ENCODE measurements at places on chromosomes 4 and X.

DNA sequence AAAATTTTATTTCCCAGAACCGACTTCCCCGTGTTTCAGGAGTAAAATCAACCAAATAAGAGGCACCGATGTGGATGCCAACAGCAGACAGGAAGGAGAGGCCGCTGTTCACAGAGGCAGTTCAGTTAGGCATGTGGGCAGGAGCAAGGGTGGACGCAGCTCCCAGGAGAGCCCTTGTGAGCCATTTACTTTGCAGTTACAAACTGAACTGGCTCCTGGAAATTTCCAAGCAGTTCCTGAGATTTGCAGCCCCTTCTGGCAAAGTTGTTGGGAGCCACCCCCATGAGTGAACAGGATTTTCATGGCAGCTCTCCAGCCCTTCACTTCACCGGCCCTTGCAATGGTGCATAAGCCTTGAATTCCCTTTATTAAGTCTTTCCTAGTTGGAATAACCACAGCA, 189.1 kb downstream of the AFAP1 start:
- peaks cover 6% of the 10 kb centered on the region for H3K36me3 ChIP-seq
- H3K4me1 ChIP-seq: peaks cover 34% of the 10 kb centered on the region
- no peak overlapping the region for H3K27ac ChIP-seq

DNA sequence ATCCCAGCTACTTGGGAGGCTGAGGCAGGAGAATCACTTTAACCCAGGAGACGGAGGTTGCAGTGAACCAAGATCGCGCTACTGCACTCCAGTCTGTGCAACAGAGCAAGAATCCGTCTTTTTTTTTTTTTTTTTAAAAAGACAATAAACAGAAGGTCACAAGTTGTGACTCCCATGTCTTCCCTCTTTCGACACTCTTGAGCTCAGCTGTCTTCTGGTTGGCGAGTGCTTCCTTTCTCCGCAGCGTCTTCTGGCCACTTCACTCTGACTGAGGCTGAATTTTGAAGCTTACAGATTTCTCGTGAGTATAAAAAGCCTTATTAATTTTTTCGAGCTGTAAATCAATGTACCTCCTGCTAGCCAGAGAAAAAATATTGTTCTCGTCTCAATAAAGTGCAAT, 124.9 kb downstream of the STOX2 start:
- H3K4me1 ChIP-seq: peaks cover 19% of the 10 kb centered on the region
- no peak for DNase-seq
- H3K27me3 ChIP-seq: no peaks in the 10 kb centered on the region
- no peaks in the 10 kb centered on the region for H3K36me3 ChIP-seq
- no peak overlapping the region for H3K27ac ChIP-seq

GRCh38 chr4:87717276-87718031, 67.4 kb downstream of the DMP1 start:
- no peaks in the 10 kb centered on the region for H3K4me1 ChIP-seq
- H3K27me3 ChIP-seq: no peaks in the 10 kb centered on the region
- DNase-seq: no peak
- H3K27ac ChIP-seq: no peak overlapping the region

- H3K27me3 ChIP-seq: no peaks in the 10 kb centered on the region
- no peak overlapping the region for H3K4me3 ChIP-seq
- DNase-seq: no peak
- H3K4me1 ChIP-seq: no peaks in the 10 kb centered on the region
- H3K36me3 ChIP-seq: no peaks in the 10 kb centered on the region
These were observed 2209.9 kb downstream of the PCDH7 start for GRCh38 chr4:32929796-32930699.

DNA sequence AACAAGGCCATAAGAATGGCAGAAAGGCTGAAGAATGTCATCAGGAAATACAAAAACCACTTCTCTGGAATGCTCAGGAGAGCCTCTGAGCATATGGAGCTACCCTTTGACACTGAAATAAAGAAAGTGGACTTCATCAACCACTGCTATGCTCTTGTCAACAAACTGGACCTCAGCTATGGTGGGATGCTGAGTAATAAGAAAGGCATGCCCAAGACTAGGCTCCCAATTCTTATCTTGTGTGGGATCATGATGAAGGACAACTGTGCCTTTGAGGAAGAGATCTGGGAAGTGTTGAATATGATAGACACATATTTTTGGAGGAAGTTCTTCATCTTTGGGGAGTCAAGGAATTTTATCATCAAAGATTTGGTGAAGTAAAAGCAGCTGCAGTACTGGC, 86.9 kb upstream of the MAGEB16 start:
- H3K27ac ChIP-seq: no peak overlapping the region
- H3K27me3 ChIP-seq: no peaks in the 10 kb centered on the region
- no peaks in the 10 kb centered on the region for H3K36me3 ChIP-seq

DNA sequence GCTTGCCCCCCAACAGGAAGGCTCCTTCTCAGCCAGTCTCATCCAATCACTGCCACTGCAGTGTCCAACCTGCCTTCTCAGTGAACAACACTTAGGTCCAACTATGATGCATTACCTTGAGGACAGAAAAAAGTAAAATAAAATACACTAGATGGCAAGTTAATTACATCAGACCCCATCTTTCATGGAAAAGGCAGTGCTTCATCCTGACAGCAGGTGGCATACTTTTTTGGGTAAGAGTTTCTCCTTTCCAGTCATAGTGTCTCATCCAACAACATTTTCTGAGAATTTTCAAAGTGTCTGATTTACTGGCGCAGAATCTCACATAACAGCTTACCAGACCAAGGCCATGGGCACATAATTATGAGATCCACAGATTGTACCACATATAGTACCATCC, 1742.8 kb downstream of the PCDH7 start:
- H3K27me3 ChIP-seq: no peaks in the 10 kb centered on the region
- H3K36me3 ChIP-seq: no peaks in the 10 kb centered on the region
- no peaks in the 10 kb centered on the region for H3K4me1 ChIP-seq
- no peak overlapping the region for H3K4me3 ChIP-seq
- no peak overlapping the region for H3K27ac ChIP-seq

GRCh38 chr4:26574563-26574962, 9.3 kb upstream of the TBC1D19 start:
- peaks cover 2% of the 10 kb centered on the region for H3K4me1 ChIP-seq
- H3K36me3 ChIP-seq: no peaks in the 10 kb centered on the region
- peaks cover 12% of the 10 kb centered on the region for H3K27me3 ChIP-seq
- no peak for DNase-seq

GRCh38 chrX:105765691-105766090, 56.6 kb upstream of the NRK start:
- no peak for DNase-seq
- no peak overlapping the region for H3K4me3 ChIP-seq
- H3K27ac ChIP-seq: no peak overlapping the region

GRCh38 chr4:9904976-9905587, 116.2 kb downstream of the SLC2A9 start:
- no peak overlapping the region for H3K4me3 ChIP-seq
- no peaks in the 10 kb centered on the region for H3K36me3 ChIP-seq
- no peaks in the 10 kb centered on the region for H3K27me3 ChIP-seq
- H3K27ac ChIP-seq: no peak overlapping the region
- H3K4me1 ChIP-seq: peaks cover 3% of the 10 kb centered on the region
- DNase-seq: peak; percentile 30

- no peak overlapping the region for H3K27ac ChIP-seq
- no peak overlapping the region for H3K4me3 ChIP-seq
- no peak for DNase-seq
- no peaks in the 10 kb centered on the region for H3K36me3 ChIP-seq
These were observed 73.3 kb downstream of the TASL start for GRCh38 chrX:30504309-30504708.

DNA sequence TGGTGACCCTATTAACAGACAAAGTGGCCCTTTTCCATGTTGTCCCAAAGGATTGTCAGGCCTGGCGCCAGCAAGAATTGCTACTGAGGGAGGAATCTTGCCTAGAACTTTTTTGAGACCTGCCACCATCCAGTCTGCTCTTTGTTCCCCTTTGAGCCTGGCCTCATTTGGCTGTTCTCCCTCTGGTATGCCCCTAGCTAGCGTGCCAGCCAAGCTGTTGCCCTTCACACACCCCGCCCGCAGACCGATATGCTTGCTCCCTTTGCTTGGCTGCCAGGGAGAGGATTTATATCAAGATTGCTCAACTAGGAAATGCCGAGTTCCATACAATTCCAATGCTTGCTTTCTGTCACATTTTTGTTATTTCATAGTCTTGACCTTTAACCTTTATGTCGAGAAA, 24.4 kb downstream of the IGSF1 start:
- no peak overlapping the region for H3K4me3 ChIP-seq
- no peak overlapping the region for H3K27ac ChIP-seq
- no peaks in the 10 kb centered on the region for H3K4me1 ChIP-seq
- H3K36me3 ChIP-seq: no peaks in the 10 kb centered on the region
- H3K27me3 ChIP-seq: peaks cover 5% of the 10 kb centered on the region

DNA sequence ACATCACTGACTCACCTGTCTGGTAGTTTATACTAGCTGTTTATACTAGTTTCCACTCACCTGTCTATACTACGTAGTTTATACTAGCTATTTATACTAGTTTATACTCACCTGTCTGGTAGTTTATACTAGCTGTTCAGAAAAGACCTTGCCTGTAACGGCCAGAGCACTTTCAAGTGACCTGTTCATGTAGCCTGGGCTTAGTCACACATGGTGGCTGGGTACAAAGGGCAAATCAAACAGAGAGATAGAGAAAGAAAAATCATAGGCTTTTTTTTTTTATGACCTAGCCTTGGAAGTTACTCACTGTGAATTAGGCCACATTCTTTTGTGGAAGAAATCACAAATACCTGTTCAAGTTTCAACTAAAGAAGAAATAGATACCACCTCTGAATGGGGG, 30.7 kb upstream of the SPANXN4 start:
- no peaks in the 10 kb centered on the region for H3K36me3 ChIP-seq
- no peak overlapping the region for H3K27ac ChIP-seq
- H3K27me3 ChIP-seq: no peaks in the 10 kb centered on the region
- DNase-seq: no peak
- no peak overlapping the region for H3K4me3 ChIP-seq

DNA sequence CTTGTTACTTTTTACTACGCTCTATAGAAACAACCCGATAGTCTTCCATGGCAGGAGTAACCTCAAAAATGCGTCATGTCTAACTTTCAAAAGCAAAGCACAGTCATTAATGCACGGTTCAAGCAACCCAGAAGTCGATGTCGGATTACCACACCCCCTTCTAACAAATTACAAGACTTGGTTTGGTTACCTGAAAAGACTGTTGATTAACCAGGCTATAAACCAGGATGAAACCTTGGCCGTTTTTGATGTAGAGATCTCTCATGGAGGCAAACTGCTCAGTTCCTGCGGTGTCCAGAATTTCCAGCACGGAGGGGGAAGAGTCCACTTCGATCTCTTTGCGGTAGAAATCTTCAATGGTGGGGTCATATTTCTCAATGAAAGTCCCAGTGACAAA, 2.4 kb downstream of the RAP2C start:
- no peaks in the 10 kb centered on the region for H3K27me3 ChIP-seq
- peaks cover 10% of the 10 kb centered on the region for H3K36me3 ChIP-seq
- H3K4me1 ChIP-seq: peaks cover 31% of the 10 kb centered on the region
- DNase-seq: peak; percentile 34

- no peak overlapping the region for H3K4me3 ChIP-seq
- DNase-seq: no peak
- H3K27me3 ChIP-seq: no peaks in the 10 kb centered on the region
These were observed 96.5 kb downstream of the CAMK2D start for GRCh38 chr4:113665036-113665435.

- H3K27me3 ChIP-seq: no peaks in the 10 kb centered on the region
- H3K27ac ChIP-seq: peak overlapping the region; percentile 94
- H3K4me1 ChIP-seq: peaks cover 47% of the 10 kb centered on the region
- peak; percentile 77 for DNase-seq
These were observed 921 bp upstream of the SETD7 start for GRCh38 chr4:139556724-139557555.

DNA sequence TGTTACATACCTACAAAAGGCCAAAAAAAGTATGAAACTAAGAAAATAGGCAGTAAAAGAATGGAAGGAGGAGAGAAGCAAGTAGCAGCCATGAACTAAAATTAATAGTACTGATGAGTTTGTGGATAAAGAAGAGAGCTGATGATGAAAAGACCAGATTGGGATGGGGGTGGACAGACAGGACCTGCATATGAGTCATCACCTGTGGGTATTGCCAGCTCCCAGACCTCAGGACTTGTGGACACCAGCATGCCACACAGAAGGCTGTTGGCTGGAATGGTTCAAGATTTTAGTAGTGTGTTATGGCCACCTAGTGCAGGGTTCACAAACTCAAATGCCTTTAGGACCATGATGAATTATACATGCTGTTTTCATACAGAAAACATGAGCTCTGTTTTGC, 58.9 kb downstream of the ARX start:
- no peaks in the 10 kb centered on the region for H3K27me3 ChIP-seq
- H3K27ac ChIP-seq: no peak overlapping the region
- DNase-seq: no peak
- H3K4me3 ChIP-seq: no peak overlapping the region
- peaks cover 6% of the 10 kb centered on the region for H3K36me3 ChIP-seq
- no peaks in the 10 kb centered on the region for H3K4me1 ChIP-seq

DNA sequence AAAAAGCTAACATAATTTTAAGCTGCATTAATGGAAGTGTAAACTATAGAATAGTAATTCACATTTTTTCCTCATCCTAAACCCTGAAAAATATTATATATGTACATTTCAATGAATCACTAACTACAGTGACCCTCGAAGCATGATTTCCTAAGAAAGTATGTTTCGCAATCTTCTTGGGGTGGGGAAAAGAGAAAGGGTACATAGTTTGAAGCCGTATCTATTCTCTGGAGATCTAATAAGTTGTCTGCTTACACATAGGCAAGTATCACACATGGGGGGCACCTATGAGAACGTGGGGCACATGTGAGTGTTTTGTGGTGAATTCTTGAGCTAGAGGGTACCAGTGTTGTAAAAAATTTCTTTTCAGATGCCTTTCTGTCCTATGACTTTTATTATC, 71.2 kb downstream of the JADE1 start:
- H3K27me3 ChIP-seq: no peaks in the 10 kb centered on the region
- no peak for DNase-seq
- no peaks in the 10 kb centered on the region for H3K4me1 ChIP-seq
